ENCODE measurements at places on chromosomes 6 and 20.

GRCh38 chr6:5695260-5696245, 311.2 kb downstream of the NRN1 start:
- peak; percentile 76 for DNase-seq

DNA sequence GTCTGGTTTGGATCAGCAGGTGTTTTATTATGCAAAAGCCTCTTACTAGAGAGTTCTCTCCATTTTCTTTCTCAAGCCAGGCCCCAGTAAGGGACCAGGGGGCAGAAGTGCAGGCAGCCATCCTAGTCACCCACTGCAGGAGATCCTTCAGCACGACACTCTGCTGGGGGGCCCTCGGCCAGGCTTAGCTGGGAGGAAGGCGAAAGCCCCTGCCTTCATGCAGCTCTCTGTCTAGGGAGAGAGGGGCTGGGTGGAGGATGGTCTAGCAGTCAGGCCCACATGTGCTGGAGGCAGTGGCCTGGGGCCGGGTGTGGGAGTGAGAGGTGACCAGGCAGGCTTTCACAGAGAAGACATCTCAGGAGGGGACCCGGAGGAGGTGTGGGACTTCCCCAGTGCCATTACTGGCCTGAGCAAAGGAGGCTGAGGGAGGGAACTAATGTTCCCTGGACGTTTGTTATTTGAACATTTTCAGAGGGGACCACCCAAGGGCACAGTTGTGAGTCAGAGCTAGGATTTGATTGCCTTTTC, 33.5 kb upstream of the VSTM2L start:
- no peak for DNase-seq

- no peak for DNase-seq
Observed at GRCh38 chr20:18712882-18713281, 100.7 kb upstream of the SCP2D1 start.

DNA sequence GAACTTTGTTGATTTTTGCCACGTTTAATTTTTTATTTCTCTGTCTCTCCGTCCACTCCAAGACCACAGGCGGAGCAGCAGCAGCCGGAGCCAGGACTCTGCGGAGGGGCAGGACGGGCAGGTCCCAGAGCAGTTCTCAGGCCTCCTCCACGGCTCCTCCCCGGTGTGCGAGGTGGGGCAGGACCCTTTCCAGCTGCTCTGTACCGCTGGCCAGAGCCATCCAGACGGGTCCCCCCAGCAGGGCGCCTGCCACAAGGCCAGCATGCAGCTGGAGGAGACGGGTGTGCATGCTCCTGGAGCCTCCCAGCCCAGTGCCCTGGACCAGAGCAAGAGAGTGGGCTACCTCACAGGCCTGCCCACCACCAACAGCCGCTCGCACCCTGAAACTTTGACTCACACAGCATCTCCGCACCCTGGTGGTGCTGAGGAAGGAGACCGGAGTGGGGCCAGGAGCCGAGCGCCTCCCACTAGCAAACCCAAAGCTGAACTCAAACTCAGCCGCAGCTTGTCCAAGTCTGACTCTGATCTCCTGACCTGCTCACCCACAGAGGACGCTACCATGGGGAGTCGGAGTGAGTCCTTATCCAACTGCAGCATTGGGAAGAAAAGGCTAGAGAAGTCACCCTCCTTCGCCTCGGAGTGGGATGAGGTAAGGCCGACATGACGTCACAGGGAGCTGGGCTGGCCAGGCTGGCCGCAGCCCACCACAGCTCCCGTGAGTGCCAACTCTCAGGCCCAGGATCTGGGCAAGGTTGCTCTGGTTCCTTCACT, 123.5 kb downstream of the TCP11 start:
- peak; percentile 22 for DNase-seq

GRCh38 chr20:7323957-7324356, 556.5 kb downstream of the BMP2 start:
- no peak for DNase-seq

GRCh38 chr20:43936805-43937204, 22.2 kb downstream of the TOX2 start:
- DNase-seq = no peak

DNA sequence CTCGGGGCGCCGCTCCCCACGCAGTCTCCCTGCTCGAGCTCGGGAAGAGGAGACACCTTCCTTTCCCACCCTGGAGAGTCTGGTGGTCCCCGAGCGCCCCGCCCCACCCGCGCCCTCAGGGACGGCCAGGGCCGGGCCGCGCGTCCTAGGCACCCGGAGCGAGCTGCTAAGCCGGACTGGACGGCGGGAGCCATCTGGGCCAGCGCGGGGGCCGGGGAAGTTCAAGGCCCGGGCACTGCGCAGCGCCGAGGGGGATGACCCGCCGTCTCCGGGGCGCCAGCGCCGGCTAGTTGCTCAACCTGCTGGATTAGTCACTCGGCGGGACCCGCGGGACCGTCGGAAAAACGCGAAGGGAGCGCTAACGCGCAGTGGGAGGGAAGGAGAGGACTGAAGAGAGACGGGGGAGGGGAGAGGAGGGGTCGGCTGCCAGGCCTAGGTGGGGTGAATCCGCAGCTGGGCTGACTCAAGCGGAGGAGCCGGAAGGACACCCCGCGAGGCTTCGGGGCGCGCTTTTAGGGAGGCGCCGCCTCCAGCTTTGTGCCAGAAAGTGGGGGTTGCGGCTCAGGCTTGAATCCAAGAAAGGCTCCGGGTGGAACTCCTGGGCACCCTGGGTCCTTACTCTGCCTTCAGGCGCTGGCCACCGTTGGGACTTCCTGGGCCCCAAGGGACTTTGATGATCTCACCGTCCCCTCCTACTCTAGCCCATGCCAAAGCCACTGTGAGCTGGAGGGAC, 75.7 kb upstream of the FOXP4 start:
- peak; percentile 29 for DNase-seq

GRCh38 chr6:73394577-73395354, at the start of gene DDX43:
Gene DDX43, plus strand, starts transcription at chr6:73394828. Its CDS starts 78 bp downstream, at chr6:73394906.
- peak; percentile 26 for DNase-seq

All from astrocyte of the spinal cord (primary cell).